Activated CD4-positive, alpha-beta T cell treated with anti-CD3 and anti-CD28 coated beads, Interleukin-2, amount 50 U/mL, for 24 hours (primary cell): ENCODE measurements at places on chromosomes 6 and 20.

DNA sequence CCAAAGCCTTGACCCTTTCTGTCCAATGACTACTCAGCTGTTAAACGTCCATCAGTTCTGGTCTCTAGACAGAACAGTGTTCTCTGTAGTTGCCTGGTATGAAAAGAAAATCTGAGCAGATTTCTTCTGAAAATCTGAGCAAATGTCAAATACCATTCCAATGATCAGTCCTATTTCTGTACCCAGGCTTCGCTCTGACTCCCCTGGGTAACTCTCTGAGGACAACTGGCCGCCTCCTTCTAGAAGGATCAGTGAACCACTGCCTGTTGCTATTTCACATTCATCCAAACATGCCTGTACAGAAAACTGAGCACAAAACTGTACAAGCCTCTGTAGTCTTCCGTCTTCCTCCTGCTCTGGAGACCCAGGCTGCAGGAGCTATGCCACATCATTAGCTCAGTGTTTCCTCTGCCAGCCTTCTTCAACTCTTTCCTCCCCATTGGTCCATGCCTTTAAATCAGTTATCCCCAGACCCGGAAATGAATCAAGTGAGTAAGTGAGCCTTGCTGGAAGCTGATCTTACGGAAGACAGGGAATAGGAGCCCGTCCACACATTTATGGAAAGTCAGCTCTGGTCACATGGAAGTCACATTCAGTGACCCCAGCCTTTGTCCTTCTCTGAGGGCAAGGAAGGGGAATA is 63.3 kb downstream of the DAAM2 start:
- no peak for DNase-seq

GRCh38 chr6:1365686-1366085 is 23.7 kb upstream of the FOXF2 start:
- no peak for DNase-seq

DNA sequence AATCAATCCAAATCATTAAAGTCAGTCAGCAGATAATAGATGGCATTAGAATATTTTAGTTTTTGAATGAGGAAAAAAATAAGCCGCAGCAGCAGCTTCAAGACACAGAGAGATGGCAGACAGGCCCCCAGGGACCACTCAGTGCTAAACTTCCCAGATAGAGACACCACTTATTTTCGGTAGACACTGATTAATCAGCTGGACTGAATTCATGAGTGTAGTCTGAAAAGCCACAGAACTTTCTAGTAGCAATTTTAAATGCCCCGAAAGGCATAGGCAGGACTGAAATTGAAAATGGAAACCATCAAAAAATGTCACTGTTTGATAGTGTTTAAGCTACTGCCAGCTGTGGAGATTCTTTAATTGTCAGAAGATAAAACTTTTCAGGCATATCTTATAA is 3.1 kb upstream of the CLDN20 start:
- no peak for DNase-seq

DNA sequence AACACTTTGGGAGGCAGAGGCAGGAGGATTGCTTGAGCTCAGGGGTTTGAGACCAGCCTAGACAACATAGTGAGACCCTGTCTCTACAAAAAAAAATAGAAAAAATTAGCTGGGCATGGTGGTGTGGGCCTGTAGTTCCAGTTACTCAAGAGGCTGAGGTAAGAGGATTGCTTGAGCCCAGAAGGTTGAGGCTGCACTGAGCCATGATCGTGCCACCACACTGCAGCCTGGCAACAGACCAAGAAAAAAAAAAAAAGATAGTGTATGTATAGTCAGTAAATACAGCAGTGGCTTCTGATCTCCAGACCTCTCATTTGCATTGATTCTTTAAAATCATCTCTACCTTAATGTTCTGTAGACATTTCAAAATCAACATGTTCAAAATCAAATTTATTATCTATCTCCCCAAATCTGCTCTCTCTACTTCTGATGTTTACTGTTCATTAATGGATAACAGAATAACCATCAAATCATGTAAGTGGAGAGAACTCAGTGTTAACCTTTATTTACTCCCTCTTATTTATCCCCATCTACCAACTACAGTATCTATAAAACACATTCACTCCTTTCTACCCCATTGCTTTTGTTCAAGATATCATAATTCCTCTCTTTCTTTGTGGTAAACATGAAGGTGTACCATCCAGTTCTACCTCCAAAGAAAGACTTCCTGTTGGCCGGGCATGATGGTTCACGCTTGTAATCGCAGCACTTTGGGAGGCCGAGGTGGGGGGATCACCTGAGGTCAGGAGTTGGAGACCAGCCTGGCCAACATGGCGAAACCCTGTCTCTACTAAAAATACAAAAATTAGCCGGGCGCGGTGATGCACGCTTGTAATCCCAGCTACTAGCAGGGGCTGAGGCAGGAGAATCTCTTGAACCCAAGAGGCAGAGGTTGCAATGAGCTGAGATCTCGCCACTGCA is 7.7 kb downstream of the PROCR start:
- no peak for DNase-seq

GRCh38 chr6:38646166-38646878 is 6.6 kb upstream of the BTBD9 start:
- no peak for DNase-seq

- no peak for DNase-seq
These were observed 153.1 kb downstream of the TRIM27 start for GRCh38 chr6:28770732-28771131.

GRCh38 chr6:22828179-22829062 is 259.1 kb downstream of the HDGFL1 start:
- no peak for DNase-seq

DNA sequence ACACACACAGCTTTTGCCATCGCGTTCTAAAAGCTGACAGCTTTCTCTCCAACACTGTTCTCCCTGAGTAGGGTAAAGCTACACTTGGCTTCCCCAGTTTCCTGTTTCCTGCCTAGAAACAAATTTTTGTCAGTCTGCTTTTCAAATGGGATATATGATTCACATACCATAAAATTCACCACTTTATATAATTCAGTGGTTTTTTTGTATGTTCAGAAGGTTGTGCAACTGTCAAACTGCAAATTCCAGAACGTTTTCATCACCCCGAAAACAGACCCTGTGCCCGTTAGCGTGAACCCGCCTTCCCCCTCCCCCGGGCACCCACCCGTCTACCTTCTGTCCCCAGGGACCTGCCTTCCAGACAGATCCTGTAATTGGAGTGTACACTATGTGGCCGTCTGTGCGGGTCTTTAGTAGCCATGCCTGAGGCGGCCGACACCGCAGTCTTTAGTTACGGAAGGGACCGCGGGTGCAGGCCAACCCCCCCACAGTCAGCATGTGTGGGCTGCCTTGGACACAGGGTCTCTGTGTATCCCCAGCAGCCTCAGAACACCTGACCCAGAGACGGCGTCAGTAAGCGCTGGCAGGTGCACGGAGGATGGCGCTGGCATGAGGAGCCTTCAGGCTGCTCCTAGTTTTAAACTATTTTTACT is 16.6 kb downstream of the HRH3 start:
- no peak for DNase-seq

DNA sequence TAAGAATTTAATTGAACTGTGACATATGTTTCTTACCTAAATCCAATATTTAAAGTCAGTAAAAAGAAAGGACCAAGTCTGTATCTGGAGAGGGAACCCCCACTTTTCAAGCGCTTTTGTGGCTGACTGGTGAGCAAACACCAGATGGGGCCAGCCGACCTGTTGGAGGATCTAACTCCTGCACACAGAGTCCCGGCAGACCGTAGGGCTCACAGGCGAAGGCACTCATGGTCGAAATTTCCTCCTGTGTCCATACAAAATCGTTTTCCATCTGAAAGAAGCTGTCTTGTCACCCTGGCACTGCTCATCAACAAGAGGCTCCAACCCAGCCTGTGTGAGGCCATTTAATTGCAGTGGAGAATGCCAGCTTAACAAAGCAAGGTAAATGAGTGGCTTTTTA is 94.0 kb downstream of the SCML4 start:
- DNase-seq = no peak

DNA sequence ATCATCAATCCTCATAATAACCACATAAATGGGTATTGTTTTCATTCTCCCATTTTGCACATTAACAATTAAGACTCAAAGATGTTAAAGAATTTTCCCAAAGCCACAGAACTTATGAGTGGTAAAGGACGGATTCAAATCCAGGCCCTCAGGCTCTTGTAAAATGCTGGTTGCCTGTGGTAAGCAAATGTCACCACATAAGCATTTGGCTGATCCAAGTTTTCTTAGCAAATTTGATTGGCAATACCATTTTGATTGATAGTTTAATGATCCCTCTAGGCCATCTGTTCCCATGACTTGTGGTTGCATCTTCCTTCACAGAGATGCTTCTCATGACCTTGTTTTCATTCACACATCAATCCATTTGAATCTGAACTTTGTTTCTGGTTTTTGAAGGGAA is 252.0 kb upstream of the RIN2 start:
- no peak for DNase-seq
